Stimulated activated CD8-positive, alpha-beta memory T cell treated with anti-CD3 and anti-CD28 coated beads, Interleukin-4, amount 100 ng/mL, for 1 hour (primary cell): ENCODE measurements at places on chromosomes 4 and X.

DNA sequence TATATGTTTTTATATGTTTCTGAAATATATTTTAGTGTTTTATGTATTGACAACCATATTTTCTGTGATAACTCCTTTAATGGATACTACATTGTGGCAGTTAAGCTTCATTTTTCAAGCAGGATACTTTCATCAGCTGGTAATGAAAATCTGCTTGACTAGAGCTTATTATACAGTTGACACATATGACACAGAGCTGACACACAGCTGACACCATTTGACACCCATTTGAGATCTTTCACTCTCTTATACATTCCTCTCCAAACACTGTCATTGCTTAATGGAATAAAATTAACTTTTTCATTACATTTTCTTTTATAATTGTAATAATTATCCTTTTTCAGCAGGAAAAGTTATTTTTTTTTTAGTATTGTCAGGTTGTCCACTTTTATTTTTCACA lies 561.1 kb upstream of the NDST4 start:
- no peak for DNase-seq

- DNase-seq = no peak
Observed at GRCh38 chr4:103915224-103915869, 195.6 kb upstream of the TACR3 start.

GRCh38 chrX:100911731-100912130 lies 17.0 kb downstream of the XKRX start:
- no peak for DNase-seq

GRCh38 chr4:45865781-45866180 lies 258.1 kb downstream of the GABRG1 start:
- DNase-seq = no peak

GRCh38 chrX:138847930-138848329 lies 136.4 kb upstream of the FGF13 start:
- no peak for DNase-seq

DNA sequence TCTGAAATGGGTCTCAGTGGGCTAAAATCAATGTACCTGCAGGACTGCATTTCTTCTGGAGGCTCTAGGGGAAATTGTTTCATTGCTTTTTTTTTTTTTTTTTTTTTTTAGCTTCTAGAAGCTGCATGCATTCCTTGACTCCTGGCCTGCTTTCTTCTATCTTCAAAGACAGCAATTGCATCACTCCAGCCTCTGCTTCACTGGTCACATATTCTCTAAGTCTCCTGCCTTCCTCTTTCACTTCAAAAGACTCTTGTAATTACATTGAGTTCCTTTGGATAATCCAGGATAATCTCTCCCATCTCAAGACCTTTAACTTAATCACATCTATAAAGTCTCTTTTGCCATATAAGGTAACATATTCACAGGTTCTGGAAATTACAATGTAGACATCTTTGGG lies 11.3 kb upstream of the PCYT1B start:
- DNase-seq = no peak

DNA sequence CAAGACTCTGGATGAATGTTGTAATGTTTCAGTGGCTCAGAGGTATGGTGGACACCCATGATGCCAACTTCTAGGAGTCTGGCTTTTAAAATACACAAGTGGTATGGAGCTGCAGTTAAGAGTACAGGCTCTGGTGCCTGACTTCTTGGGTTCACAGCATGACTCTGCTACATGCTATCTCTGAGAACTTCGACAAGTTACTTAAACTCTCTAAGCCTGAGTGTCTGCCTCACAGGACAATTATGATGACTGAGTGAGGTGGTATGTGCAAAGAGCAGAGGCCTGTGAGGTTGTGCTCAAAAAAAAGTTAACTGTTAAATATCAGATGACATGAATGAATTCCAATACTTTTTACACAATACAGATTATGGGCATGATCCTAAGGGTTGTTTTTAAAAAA lies 90.9 kb upstream of the SRD5A3 start:
- DNase-seq = no peak

GRCh38 chr4:24428850-24429249 lies 155.5 kb downstream of the DHX15 start:
- DNase-seq = no peak

DNA sequence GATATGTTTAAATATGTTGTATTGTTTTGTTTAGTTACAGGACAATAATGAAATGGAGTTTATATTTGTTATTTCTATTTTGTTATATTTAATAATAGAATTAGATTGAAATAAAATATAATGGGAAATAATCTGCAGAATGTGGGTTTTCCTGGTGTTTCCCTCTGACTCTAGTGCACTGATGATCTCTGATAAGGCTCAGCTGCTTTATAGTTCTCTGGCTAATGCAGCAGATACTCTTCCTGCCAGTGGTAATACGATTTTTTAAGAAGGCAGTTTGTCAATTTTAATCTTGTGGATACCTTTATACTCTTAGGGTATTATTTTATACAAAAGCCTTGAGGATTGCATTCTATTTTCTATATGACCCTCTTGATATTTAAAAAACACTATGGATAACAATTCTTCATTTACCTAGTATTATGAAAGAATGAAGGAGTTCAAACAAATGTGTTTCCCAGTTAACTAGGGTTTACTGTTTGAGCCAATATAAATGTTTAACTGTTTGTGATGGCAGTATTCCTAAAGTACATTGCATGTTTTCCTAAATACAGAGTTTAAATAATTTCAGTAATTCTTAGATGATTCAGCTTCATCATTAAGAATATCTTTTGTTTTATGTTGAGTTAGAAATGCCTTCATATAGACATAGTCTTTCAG lies 26.9 kb downstream of the NUDT6 start:
- DNase-seq = no peak

GRCh38 chrX:115368876-115369275 lies 79.4 kb downstream of the LUZP4 start:
- DNase-seq = no peak

DNA sequence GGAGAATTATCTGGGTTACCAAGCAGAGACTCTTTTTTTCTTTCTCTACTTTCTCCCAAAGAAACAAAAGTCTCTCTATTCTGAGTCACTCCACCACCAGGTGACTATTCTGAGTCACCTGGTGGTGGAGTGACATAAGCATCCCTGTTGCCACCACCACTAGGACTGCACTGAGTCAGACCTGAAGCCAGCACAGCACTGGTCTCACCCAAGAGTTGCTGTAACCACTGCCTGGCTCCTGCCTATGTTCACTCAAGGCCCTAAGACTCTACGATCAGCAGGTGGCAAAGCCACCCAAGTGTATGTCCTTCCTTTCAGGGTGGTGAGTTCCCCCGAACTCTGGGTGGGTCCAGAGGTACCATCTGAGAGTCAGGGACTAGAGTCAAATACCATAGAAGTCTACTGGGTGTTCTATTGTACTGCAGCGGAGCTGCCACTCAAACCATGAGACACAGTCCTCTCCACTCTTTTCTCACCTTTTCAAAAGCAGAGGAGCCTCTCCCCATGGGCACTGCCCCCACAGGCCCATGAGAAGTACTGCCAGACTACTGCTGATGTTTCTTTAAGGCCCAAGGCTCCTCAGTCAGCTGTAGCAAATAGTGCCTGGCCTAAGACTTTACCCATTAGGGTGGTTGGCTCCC lies 209.6 kb upstream of the IRS4 start:
- DNase-seq = no peak

DNA sequence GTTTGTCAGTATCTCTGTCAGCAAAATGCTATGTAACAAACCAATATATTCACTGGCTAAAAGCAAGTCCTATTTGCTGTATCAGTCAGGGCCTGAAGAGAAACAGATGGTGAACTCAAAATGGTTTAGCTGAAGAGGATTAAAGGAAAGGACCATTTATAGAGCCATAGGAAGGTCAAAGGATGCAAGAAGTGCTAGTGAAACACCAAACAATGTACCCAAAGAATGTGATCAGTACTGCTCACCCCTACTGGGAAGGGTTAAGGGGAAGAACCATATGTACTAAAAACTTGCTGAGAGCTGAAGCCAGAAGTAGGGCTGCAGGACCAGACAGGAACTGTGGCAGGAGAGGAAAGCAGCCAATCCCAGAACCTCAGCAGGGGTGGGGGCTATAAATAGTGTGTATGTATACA lies 479.3 kb downstream of the INPP4B start:
- DNase-seq = no peak

GRCh38 chr4:24489870-24490269 lies 94.5 kb downstream of the DHX15 start:
- DNase-seq = no peak

DNA sequence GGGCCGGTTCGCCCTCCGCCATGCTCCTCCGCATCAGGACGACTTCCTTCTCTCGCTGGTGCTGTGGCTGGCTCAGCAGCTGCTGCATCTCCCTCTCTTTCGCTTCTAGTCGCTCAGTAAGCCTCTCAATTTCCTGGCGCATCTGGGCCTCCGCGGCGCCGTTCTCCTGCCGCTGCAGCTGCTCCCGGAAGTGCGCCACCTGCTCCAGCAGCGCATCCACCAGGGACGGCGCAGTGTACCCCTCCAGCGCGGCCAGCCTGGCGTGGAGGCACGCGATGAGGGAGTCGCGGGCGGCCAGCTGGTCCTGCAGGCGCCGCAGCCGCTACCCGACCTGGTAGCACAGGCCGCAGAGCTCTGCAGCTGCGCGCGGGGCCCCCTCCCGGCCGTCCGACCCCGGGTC lies 97.4 kb upstream of the MED14 start:
- DNase-seq = no peak

DNA sequence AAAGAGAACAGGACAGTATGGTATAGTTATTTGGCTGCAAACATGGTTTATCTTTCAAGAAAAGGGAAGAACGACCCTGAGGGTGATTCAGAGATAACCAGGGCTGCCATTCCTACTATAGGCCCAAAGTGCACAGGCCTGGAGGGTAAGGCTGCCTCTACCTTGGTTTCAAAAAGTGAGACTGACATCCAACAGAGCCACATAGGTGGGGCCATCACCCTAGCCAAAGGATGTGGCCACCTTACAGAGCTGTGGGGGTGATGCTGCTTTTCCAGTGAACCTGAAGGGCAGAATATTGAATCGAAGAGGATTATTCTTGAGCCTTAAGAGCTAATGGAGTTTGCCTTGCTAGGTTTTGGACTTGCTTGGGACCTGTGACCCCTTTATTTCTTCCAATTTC lies 15.7 kb downstream of the SH2D1A start:
- no peak for DNase-seq

DNA sequence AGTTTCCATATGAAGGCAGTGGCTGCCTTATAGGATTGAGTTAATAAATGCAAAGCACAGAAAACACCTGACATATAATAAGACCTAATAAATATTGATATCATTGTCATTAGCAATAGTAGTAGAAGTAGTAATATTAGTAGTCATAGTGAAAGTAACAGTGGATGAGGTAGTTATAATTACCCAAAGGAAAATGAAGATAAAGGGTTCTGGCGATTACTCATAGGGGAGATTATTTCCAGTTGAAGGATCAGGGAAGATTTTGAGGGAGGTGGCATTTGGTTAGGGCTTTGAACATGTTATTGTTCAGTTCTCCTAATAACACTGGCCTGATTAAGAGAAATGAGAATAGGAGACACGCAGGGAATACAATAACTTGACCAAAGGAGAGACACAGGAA lies 131.9 kb upstream of the GPRIN3 start:
- DNase-seq = no peak

- DNase-seq = no peak
Observed at GRCh38 chrX:132271311-132271778, 52.1 kb upstream of the RAP2C start.

DNA sequence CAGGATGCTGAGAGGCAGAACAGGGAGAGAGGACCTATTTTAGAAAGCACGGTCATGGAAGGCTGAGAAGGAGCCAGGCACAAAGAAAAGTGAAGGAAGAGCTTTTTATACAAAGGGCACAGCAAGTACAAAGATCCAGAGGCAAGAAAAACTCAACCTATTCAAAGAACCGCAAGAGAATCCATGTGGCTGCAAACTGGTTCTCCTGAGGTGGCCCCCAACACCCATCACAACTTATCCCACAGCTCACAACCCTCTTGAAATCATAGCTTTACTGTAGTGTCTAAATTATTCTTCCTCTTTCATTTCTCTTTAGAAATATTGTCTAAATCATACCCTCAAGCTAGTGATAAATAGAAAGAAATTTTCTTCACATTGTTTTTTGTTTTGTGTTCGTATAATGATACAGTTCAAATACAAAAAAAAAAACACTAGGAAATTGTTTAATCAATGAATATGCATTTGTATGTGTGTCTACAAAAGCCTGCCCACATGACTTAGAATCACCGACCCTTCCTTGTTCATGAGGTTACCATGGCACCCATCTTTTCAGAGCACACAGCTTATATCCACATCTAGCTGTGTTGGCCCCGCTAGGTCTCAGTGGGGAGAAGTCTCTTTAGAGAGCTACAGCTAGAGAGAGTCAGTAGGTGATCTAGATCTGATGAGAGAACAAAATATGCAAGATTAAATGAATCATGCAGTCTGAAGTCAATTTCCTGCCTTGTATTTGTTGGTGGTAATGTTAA lies 126.9 kb upstream of the DCLK2 start:
- DNase-seq = no peak

DNA sequence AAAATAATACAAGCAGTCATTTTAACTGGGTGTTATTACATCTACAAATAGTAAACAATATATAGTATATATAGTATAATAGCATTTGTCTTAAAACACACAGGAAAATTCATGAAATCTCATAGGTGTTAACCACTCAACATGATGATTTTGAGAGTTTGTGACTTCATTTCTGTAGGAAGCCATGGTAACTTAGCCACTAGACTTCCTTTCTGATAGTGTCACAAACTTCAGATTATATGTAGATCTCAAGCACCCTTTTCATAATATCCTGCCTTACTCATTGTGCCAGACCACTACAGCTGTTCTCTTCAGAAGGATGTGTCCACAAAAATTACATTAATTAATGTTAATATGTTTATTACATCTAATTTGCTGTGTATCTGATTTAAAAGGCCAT lies 1250.6 kb downstream of the ADGRL3 start:
- DNase-seq = no peak

DNA sequence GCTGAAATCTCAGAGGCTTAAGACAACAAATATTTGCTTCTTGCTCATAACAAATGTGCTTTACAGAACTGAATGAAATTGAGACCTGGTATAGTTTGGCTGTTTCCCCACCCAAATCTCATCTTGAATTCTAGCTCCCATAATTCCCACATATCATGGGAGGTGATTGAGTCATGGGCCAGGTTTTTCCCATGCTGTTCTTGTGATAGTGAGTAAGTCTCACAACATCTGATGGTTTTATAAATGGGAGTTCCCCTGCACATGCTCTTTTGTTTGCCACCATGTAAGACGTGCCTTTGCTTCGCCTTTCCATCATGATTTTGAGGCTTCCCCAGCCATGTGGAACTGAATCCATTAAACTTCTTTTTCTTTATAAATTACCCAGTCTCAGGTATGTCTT lies 221.1 kb upstream of the DIPK2B start:
- DNase-seq = no peak

- DNase-seq = no peak
Observed at GRCh38 chr4:117900832-117901231, 133.5 kb upstream of the NDST3 start.

GRCh38 chrX:97895751-97896150 lies 1012.0 kb downstream of the RPA4 start:
- no peak for DNase-seq

DNA sequence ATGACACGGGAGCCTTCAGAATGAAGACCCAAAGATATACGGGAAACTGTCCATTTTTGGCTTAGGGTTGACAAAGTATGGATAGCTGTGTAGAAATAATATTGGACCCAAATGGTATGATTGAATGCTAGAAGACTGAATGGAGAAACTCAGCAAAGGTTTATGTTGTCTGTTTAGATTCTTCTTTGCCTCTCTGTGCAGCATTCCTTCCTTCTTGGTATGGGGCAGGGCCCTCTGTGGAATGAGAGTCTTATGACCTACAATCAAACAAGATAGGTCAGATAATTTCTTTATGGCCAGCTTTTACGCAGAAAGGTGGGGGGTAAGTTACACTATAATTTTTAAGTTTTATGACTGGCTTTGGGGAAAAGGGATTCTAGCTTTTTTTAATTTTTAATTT lies 124.3 kb downstream of the PCDH10 start:
- no peak for DNase-seq
